Upper lobe of right lung (tissue), 1 donor: ENCODE measurements at places on chromosomes 1 and 21.
A peak's percentile ranks its signal among the peaks of the same experiment; 100 is the strongest.

- no peak for DNase-seq
Measured at GRCh38 chr1:19512545-19512944, 27.2 kb upstream of the CAPZB start.

GRCh38 chr1:7667625-7668218 lies 103.4 kb upstream of the VAMP3 start:
- peak; percentile 93 for DNase-seq

DNA sequence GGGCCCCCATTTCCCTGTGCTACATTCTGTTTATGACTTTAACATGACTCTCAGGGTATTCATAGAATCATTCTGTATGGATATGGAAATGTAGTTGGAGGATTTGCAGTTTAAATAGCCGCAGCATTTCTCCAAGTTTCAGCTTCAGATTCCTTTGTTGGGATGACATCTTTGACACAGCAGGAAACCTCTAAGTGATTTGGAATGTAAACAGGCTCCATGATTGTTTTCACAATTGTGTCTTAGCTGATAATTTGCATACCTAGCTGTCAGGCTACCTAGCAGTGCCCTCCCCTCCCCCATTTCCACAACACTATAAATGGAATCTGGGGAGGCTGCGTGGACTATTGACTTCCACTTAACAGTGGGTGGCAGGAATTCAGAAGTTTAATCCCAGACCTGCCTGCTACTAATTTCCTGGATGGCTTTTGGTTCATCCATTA lies 290.2 kb downstream of the HLX start:
- DNase-seq: no peak

DNA sequence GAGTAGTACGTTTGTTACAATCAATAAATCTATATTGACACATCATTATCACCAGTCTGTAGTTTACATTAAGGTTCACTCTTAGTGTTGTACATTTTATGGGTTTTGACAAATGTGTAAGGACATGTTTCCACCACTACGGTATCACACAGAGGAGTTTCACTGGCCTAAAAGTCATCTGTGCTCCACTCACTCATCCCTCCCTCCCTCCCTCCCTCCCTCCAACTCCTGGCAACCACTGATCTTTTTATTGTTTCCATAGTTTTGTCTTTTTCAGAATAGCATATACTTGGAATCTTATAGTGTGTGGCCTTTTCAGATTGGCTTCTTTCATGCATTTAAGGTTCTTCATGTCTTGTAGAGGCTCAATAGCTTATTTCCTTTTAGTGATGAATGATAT lies 44.1 kb upstream of the RHOU start:
- DNase-seq: no peak

GRCh38 chr1:211932933-211933254 lies 102.3 kb upstream of the LPGAT1 start:
- DNase-seq: no peak

DNA sequence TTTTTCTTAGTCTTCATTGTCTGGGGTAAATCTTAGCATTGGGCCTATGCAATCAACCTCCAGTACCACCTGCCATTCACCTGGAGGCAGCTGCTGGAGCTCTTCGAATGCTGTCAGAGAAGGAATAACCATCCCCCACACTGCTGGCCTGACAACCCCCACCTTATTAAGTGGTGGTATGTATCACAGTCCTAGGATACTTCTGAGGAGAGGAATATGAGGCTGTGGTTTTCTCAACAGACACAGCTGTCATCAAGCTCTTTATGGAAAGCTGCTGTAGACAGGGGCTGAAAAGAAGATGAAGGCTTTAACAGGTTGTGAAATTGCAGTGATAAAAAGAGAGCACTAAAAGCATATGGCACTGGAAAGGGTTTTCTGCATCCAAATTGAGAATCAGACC lies 61.7 kb downstream of the TSEN15 start:
- DNase-seq: no peak

DNA sequence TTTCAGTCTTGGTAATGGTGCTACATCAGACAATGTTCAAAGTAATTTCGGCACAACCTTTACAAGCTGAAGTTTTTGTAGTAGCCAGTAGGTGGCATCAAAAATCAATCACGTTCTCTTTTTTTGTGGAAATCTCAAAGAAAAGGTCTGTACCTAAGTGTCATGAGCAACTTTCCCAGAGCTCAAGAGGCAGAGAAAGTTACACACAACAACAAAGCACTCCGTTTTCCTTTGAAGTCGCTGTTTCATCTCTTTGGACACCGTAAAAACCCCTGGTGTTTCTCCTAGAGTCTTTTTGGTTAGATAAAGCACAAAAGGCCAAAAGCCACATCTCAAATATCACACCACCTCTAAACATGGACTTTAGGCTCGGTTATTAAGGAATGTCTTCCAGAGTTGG lies 131.6 kb downstream of the LHX8 start:
- no peak for DNase-seq

GRCh38 chr1:147243228-147243685 lies 773 bp downstream of the CHD1L start:
- peak; percentile 70 for DNase-seq

DNA sequence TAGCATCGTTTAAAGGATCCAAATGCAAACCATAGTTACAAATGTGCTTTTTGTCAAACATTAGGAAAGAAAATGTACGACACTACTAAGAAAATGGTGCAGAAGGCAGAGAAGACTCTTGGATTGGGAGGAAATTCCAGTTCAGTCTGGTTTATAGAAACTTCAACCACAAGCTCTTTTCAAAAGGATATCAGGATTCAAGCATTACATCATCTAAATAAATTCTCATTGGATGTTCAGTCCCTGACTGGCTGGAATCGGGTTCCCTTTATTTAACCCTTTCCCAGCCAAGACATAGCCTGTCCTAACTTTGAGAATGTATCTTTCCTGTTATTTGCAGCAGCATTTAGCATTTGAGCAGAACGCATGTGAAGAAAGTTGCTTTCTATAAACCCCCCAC lies 184.6 kb downstream of the LMO4 start:
- no peak for DNase-seq

- no peak for DNase-seq
Measured at GRCh38 chr1:10561497-10561896, 86.7 kb downstream of the PEX14 start.

DNA sequence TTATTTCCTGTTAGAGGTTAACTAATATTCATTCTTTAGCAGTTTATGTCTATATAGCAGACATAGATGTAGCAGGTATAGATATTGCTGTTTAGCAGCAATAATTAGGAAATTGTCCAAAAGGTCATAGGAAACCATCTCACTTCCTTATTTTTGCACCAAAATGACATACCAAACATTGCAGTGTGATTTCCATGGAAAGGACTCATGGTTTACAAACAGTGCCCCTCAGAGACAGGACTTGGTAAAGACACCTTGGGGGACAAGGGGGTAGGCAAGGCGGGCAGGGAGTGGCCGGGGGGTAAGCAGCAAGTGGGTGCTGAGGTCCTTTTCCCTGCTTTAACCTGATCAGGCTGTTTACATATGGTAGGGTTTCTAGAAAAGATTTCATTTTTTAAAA lies 30.5 kb downstream of the BATF3 start:
- no peak for DNase-seq

- no peak for DNase-seq
Measured at GRCh38 chr1:213572912-213573647, 414.7 kb upstream of the PROX1 start.

- DNase-seq: no peak
Measured at GRCh38 chr1:243791586-243792267, 58.3 kb downstream of the AKT3 start.

DNA sequence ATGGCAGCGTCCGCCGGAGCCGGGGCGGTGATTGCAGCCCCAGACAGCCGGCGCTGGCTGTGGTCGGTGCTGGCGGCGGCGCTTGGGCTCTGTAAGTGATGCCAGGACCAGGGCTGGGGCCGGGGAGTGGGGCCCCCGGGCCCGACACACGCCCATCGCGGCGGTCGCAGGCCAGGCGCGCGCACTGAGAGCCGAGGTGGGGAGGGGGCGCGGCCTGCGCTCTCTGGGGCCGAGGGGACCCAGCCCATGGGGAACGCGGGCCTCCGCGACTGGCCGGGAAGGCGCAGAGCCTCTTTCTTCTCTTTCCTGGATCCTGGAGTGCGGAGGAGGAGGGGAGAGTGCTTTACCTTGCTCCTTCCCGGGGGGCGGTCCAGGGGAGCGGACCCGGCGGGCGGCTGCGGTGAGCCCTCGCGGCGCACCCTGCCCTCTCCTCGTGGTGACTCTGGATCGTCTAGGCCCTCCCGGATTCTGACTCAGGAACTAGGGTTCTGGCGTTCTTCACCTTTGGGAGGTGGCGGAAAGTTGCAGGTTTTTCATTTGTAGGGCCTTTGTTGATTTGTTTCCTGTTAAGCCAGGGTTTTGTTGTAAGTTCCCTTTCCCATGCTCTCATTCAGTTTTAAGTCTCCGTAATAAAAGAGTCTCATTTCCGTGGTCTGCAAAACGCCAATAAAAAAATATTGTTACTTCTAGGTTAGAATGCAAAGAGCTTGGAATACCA lies 529 bp downstream of the MPZL1 start:
- peak; percentile 73 for DNase-seq

DNA sequence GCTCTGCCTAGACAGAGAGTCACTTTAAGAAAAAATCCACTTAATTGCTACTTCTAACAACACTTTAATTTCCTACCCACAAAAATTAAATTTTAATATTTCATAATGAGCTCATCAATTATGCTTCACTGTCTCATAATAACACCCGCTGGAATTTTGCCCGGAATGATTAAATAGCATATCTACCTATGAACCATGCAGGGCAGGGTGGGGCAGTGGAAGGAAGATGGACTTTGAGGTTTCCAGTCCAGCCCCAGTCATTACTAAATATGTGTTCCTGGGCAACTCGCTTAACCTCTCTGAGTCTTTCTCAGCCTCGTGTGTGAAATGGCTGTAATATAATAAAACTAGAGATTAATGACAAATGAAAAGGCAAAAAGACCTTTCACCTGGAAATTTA lies 32.8 kb upstream of the SLC45A1 start:
- DNase-seq: no peak

DNA sequence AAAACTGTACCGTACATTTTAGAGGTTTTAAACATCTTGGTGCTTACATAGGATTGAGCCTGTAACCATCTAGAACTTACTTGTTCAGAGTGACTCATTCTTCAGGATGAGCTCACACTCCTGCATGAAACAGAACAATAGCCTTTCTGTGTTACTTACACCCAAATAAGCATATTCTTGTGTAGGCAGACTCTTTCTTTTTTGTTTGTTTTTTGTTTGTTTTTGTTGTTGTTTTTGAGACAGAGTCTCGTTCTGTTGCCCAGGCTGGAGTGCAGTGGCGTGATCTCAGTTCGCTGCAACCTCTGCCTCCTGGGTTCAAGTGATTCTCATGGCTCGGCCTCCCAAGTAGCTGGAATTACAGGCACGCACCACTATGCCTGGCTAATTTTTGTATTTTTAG lies 3.8 kb upstream of the CA6 start:
- no peak for DNase-seq

DNA sequence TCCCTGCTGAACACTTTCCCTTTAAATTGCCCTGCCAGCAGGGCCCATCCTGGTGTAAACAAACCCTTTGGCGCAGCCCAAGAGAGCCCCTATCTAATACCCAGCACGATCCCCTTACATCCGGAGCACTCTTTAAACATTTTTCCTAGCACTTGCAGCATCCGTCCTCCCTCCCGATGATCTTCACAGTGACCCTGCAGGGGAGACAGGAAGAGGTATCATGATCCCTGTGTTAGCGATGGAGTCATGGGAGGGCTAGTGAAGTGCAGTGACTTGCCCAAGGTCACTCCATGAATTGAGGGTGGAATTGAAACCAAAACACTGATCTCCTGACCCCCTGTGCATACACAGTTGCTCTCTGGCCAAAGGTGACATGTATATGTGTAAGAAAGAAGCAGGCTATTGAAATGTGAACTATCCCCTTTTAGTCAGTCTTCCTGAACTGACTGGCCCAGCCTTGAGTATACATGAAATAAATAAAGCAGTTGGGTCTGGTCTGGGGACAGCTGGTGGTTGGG lies 9.8 kb upstream of the KCNQ4 start:
- no peak for DNase-seq

- DNase-seq: no peak
Measured at GRCh38 chr1:43716559-43717281, 9.4 kb downstream of the ST3GAL3 start.
